ENCODE measurements at places on chromosomes 7 and 10.

DNA sequence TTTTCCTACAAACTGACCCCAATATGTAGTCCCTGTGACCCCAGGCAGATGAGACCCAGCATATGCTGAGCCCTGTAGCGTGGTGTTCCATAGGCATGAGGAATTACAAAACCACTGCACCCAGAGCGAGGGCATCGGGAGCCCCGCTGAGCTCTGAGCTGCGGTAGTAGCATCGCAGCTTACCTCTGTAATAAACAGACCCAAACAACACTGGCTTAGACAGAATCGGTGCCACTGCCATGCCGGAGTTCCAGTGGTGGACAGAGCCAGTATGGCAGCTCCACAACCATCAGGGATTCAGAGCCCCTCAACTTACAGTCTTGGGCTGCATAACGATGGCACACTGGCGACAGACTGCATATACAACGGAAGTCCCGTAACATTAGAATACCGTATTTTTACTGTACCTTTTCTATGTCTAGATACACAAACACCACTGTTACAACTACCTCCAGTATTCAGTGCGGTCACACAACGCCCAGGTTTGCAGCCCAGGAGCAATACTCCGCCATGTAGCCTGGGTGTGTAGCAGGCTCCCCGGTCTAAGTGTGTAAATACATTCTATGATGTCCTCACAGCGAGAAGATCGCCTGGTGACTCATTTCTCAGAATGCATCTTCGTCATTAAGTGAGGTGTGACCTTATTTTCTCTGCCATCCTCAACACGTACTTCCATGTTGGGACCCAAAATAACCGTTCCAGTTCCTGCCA, 68.8 kb downstream of the PROSER2 start:
- no peak for DNase-seq

DNA sequence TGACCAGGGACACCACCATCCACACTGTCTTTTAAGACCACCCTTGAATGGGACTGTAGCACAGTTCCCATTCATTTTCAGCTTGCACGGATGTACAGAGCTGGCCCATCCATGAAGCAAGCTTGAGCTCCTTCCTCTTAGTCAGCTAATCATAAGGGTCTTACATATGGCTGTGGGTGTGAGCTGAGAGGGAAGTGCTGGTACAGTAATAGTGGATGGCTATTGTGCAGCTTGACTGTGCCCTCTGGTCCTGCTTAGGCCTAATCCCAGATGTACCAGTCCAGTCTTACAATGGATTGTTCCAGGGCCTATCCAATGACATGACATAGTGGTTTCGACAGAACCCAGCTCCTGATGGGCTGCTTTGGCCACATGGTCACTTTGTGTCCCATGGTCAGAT, 96.9 kb upstream of the ZNF438 start:
- DNase-seq = no peak

- no peak for DNase-seq
Measured at GRCh38 chr7:50204581-50204980, 99.9 kb upstream of the IKZF1 start.

DNA sequence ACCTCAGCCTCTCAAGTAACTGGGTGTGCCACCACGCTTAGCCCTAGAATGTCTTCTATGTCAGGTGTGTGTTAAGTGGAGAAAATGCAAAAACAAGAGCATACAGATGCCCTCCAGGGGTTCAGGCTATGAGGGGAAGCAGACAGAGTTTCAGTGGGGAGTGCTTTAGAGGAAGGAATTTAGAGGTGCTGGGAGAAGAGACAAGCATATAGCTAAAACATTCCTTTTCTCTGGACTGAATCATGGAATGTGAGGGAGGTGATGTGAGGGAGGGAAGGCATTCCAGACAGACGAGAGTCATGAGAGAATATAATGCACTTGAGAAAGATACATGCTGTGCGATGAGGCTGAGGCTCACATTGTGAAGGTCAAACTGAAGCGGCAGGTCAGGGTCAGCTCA, 6.6 kb upstream of the ZNF786 start:
- DNase-seq = no peak

- no peak for DNase-seq
Measured at GRCh38 chr7:83655951-83656556, 7.1 kb upstream of the SEMA3E start.

DNA sequence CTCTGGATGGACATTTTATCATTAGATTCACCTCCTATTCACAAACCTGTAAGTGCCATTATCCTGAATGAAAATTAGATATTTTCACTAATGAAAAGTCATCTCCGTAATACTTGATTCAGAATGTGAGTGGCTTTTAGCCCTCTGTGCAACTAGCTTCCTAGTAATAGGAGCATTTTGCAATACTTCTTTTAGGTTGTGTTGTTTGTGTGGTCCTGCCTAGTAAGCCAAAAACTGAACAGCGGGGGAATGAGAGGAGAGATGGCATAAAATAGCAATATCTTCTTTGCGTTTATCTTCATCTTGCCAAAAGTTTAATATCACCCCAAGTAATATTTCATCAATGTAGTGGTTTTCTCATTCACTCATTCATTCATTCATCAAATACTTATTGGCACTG, 507.5 kb upstream of the CELF2 start:
- no peak for DNase-seq

GRCh38 chr10:3757638-3758490, 27.1 kb downstream of the KLF6 start:
- DNase-seq = peak; percentile 16

DNA sequence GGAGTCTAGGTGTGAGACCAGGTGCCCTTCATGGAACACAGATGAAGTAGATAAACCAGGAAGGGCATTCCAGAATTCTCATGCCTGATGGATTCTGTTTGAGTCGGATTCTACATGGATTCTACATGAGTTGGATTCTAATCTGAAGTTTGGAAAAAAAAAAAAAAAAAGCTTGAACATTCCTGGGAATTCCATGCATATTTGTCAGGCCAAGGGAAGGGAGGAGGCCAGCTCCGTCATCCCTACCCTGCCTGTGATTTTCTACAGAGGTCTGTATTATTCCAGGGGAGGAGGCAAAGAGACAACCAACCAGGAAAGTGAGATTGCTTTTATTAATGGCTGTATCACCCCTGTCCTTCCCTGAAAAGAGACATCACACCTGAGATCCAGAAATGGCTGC, 27.8 kb upstream of the EBLN1 start:
- no peak for DNase-seq

GRCh38 chr10:71675295-71675970, 44.1 kb downstream of the C10orf105 start:
- no peak for DNase-seq

DNA sequence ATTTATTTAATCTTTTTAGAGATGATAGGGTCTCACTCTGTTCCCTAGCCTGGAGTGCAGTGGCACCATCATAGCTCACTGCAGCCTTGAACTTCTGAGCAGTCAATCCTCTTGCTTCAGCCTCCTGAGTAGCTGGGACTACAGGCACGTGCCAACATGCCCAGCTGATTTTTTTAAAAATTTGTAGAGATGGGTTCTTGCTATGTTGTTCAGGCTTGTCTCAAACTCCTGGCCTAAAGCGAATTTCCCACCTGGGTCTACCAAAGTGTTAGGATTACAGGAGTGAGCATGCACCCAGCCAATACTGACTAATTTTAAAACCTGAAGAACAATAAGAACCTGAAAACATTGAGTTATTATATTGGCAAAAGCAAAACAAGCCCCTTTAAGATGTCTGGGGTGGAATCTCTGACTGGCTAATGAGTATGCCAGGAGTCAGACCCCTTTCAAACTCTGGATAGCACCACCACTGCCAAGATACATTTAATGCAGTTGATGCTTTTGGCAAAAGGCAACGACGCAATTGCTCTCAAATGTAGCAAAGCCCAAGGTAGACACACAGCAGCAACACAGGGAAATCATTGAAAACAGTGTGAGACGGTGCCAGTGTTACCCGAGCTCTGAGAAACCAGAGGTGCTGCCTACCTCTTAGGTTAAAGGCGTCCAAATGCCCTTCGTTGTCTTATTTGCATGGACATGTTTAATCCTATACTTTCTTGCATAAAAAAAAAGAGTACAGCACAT, 40.7 kb upstream of the TOMM7 start:
- DNase-seq = no peak

DNA sequence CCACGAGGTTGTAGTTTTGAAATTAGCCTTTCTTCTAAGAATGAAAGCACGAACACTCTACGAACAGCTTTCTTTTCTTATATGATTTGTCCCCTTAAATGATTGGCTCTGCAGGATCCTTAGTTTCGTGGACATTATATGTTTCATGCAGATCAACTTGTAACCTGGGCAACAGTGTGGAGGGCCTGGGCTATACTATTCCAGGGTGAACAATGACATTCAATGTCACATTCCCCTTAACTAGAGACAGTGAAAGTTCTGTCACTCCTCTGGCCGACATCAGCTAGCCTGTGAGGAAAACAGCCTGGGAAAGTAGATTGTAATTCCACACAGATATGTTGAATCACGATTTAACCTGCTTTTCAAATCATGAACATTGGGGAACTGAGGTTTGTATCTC, 23.4 kb downstream of the TAS2R16 start:
- DNase-seq = no peak

DNA sequence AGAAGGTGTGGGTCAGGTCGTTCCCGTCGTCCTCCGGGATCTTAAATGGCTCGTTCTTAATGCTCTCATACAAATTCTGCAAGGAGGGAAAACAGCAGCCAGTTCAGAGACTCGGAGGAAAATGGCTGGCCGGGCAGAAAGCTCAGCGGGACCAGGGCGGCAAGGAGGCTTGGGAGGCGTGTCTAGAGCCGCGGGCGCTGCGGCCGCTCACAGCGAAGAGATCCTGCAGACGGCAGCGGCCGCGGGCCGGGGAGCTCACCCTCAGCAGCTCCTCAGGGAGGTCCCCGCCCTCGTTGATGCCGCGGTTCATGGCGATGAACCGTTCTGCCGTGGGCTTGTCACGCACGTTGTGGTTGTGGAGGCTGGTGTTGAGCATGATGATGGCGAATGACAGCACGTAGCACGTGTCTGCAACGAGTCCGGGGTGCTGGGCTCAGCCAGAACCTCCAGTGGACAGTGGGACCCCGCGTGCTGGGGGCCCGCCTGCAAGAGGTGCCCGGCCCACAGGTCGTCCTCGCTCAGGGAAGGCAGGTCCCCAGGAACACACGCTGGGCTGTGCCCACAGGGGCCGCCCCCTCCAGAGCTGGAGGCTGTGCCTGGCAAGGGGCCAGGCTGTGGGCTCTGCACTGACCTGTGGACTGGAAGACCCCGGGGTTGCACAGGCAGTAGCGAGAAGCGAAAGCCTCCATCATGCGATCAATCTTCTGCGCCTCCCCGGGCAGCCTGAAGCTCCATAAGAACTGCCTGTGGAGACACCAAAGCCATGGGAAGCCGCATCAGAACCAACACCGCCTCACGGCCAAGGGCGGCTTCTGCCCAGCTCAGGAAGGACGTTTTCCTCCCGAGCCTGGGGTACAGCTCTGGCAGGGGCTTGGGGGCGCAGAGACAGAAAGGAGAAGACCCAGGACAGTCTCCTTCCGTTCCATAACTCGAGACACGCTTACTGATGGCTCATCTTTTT, 101.6 kb downstream of the CYTH3 start:
- DNase-seq = no peak

DNA sequence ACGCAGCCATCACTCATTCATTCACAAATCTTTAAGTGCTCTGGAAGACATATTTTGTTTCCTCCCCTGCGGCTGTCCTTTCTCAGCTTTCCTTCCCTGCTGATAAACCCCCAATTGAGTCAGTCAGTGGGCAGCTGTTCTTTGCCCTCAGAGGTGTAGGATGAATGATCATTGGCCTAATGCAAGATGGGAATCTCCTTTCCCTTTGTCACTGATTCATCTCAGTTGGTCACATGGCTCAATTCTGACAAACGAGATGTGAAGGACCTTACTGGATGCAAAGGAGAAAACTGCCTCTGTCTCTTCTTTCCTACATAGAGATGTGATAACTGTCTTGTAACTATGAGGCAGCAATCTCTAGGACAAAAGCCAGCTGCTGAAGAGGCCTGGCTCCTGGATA, 44.6 kb downstream of the COL28A1 start:
- no peak for DNase-seq

GRCh38 chr7:75802552-75802821, 11.1 kb downstream of the CCL24 start:
- no peak for DNase-seq

GRCh38 chr10:84201244-84201606, 6.9 kb downstream of the CDHR1 start:
- DNase-seq = no peak

All from activated naive CD4-positive, alpha-beta T cell (primary cell).